ENCODE measurements at places on chromosomes 2 and 18.

GRCh38 chr2:18819566-18819965 lies 230.2 kb upstream of the NT5C1B start:
- DNase-seq, result no peak

- DNase-seq, result no peak
Measured at GRCh38 chr18:48077291-48077690, 146.8 kb upstream of the SMAD2 start.

GRCh38 chr18:7605705-7606104 lies 38.6 kb downstream of the PTPRM start:
- DNase-seq, result no peak

GRCh38 chr2:62526531-62527381 lies 20.8 kb upstream of the TMEM17 start:
- DNase-seq, result no peak

- DNase-seq, result no peak
Measured at GRCh38 chr2:13089971-13090370, 373.2 kb downstream of the TRIB2 start.

GRCh38 chr18:49988101-49988500 lies 174.8 kb upstream of the ACAA2 start:
- DNase-seq, result no peak

Measured in right renal cortex interstitium (tissue), 3 donors.